Uterine smooth muscle cell (primary cell): ENCODE measurements at places on chromosomes 3 and 15. TPM values are rescaled to one million over a fixed set of nuclear protein-coding genes. Genes with fewer than 3 reads are reported as not detected.

Gene CCDC54
- total RNA-seq = not detected in 2 replicates

Gene IGSF10
- 0.33 and 0.37 TPM in 2 replicates for total RNA-seq

Gene SERPINI2
- total RNA-seq = not detected in 2 replicates

Gene CYP8B1
- under 0.01 TPM in 1 of 2 replicates, not detected in the other for total RNA-seq

Gene SLCO2A1
- total RNA-seq = under 0.01 TPM in 1 of 2 replicates, not detected in the other

Gene MAPKAPK3
- total RNA-seq = 15.2 and 15.6 TPM in 2 replicates

Gene GOLGA8A
- 29.4 and 37.6 TPM in 2 replicates for total RNA-seq

Gene CISH
- 0.44 and 0.62 TPM in 2 replicates for total RNA-seq

Gene CCDC33
- total RNA-seq = 0.12 and 0.22 TPM in 2 replicates

Gene SEC62
- total RNA-seq = 51.5 and 62.5 TPM in 2 replicates

Gene OCA2
- total RNA-seq = not detected in 2 replicates

Gene HYAL1
- 0.50 and 0.66 TPM in 2 replicates for total RNA-seq

Gene FBXL2
- 19.4 and 29.0 TPM in 2 replicates for total RNA-seq

Gene TRIM42
- not detected in 2 replicates for total RNA-seq

Gene CPA3
- not detected in 2 replicates for total RNA-seq

Gene KBTBD8
- total RNA-seq = 3.2 and 4.0 TPM in 2 replicates

Gene PLA2G4E
- total RNA-seq = not detected in 2 replicates

Gene ZIC1
- total RNA-seq = not detected in 2 replicates

Gene CHRNA3
- total RNA-seq = not detected in 2 replicates

Gene BUB1B
- total RNA-seq = 16.2 and 64.9 TPM in 2 replicates

Gene MINDY2
- total RNA-seq = 19.4 and 23.6 TPM in 2 replicates

Gene CNTN6
- total RNA-seq = under 0.01 TPM in 1 of 2 replicates, not detected in the other

Gene GRK7
- total RNA-seq = under 0.01 TPM in 1 of 2 replicates, not detected in the other

Gene STRA6
- total RNA-seq = 3.9 and 4.5 TPM in 2 replicates

Gene FEZF2
- not detected in 2 replicates for total RNA-seq

Gene RETNLB
- total RNA-seq = not detected in 2 replicates

Gene GOLGB1
- total RNA-seq = 57.1 and 94.1 TPM in 2 replicates

Gene DUOXA2
- not detected in 2 replicates for total RNA-seq

Gene ALDH1A2
- total RNA-seq = 10.9 and 14.5 TPM in 2 replicates

Gene ITGA11
- 2.8 and 13.0 TPM in 2 replicates for total RNA-seq

Gene SLC49A4
- total RNA-seq = 18.2 and 29.5 TPM in 2 replicates

Gene ZKSCAN7
- 5.5 and 7.4 TPM in 2 replicates for total RNA-seq

Gene ADAMTSL3
- 0.22 and 0.62 TPM in 2 replicates for total RNA-seq

Gene UACA
- total RNA-seq = 152 and 235 TPM in 2 replicates

Gene CYP1A2
- not detected in 2 replicates for total RNA-seq

Gene TMEM207
- not detected in 2 replicates for total RNA-seq

Gene SKOR1
- total RNA-seq = 0.11 and 0.12 TPM in 2 replicates

Gene LEO1
- total RNA-seq = 34.4 and 42.7 TPM in 2 replicates

Gene CCRL2
- 0.62 and 1.5 TPM in 2 replicates for total RNA-seq

Gene MAP1A
- 89.7 and 90.5 TPM in 2 replicates for total RNA-seq

Gene AHSG
- total RNA-seq = not detected in 2 replicates

Gene ITIH1
- total RNA-seq = not detected in 2 replicates

Gene TEX9
- 3.1 and 4.1 TPM in 2 replicates for total RNA-seq

Gene GOLGA8O
- total RNA-seq = 1.7 TPM in 1 of 2 replicates, not detected in the other
